ENCODE measurements at places on chromosomes 3 and 15.

- DNase-seq, result no peak
Measured at GRCh38 chr3:50222169-50222528, 13.9 kb upstream of the GNAI2 start.

GRCh38 chr15:70347321-70348225 lies 249.9 kb upstream of the TLE3 start:
- no peak for DNase-seq

DNA sequence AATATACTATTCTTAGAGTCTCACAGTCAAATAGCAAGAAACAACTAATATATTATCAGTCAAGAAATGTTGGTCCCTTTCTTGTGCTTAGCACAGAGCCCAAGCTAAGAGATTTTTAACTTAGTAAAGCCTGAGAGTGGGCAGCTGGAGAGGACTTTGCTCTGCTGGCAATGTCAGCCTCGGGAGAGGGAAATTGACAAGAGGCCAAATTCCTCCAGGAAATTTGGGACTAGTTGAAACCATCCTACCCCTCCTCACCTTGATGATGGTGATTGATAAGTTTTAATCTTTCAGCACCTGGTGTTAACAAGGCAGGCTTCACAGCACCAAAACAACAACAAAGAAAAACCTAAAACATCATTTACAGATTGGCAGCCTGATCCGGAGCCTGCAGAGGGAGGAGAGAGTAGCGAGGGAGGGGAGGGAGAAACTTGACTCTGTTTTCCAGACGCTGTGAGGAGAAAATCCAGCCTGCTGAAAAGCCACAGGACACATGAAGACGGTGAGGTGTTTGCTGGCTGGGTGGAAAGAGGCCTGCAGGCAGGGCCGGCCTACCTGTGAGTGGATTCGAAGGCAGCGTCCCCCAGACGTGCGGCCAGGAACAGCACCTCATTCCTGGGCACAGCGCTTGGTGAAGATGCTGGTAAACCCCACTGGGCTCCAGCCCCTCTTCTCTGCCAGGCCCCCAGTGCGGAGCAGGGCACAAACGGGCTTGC lies 150.9 kb downstream of the LRRC28 start:
- no peak for DNase-seq

GRCh38 chr15:19973718-19974117 lies 567.9 kb downstream of the GOLGA6L6 start:
- DNase-seq, result no peak

- DNase-seq, result no peak
Measured at GRCh38 chr15:34733621-34734020, 21.2 kb downstream of the GJD2 start.
